ENCODE measurements at places on chromosomes 2 and 18.

DNA sequence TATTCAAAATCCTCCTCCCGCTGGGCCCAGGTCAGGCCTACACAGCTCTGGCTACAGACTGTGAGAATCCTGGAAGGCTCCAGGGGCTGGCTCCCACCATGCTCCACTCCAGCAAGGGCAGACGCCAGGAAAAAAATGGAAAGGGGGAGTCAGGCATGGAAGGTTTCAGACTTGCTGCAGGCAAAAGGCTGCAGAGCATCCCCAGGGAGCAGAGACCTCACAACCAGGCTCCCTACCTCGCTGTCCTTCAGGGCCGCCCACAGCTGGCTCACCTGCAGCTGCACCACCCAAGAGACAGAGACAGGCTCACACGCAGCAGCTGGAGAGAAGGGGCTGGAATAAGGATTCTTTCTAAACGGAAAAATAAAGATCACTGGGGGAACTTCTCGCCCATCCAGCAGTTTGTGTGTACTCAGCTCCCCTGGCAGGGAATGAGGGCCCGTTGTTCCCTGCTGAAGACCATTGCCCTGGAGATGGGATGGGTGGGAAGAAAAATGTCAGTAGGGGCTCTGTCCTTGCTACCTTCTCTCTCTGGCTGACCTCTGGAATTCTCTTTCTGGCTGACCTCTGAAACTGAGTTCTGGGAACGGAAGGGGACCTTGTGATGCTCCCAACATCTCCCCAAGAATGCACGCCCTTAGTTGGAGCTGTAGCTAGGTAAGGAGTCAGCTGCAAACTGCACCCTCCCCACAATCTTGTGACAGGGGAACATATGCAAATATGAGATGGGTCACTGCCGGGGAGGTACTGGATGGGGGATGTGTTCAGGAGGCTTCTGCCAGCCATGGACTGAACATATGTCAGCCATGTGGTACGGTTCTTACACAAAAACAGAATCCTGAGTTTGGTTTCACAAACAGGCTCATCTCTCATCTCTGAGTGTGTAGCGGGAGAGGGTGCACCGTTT lies 34.5 kb downstream of the BCL2 start:
- DNase-seq = no peak

DNA sequence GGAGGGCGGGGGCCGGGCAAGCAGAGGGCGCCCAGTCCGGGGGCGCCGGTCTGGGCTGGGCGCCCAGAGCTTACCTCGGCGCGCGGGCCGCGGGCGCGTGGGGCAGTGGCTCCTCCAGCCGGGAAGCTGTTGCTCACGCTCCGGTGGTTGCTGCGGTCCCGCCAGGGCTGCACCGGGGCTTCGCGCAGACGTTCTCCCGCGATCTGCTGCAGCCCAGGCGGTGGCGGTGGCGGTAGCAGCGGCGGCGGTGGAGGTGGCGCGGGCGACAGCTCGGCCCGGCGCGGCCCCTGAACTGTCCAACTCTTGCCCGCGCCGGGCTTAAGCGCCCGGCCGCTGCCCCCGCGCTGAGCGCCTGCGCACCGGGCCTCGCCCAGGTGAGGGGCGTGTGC lies 391 bp downstream of the ZNF385B start:
- no peak for DNase-seq

GRCh38 chr2:18558458-18558857 lies 2.0 kb downstream of the RDH14 start:
- DNase-seq = no peak

DNA sequence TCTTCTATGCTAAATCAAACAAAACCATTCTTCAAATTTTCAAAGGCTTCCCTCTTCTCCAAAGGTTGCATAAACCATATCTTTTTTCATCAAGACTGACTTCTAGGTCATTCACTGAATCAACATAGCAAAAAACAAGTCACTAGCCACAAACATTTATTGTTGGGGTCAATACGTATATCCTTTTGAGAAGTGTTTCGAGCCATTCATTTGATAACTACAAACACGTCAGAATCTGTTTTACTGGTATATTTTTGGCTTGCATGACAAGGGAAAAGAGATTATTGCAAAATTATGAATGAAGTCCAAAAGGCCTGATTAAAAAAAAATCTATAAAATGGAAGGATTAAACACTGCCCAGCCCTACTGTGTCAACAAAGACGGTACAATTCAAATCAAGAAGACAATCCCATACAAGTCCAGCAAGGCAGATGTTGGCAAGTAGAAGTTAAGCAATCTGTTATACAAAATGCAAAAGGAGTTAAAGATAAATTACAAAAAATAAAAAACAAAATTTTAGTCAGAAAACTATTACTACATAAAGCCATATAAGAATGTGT lies 222.4 kb downstream of the SRBD1 start:
- DNase-seq = no peak

- no peak for DNase-seq
Observed at GRCh38 chr18:76589866-76590265, 94.8 kb upstream of the ZNF516 start.

- no peak for DNase-seq
Observed at GRCh38 chr2:200422532-200423261, 87.2 kb downstream of the KCTD18 start.

- DNase-seq = peak; percentile 82
Observed at GRCh38 chr2:234290671-234291070, 206.2 kb downstream of the ARL4C start.

DNA sequence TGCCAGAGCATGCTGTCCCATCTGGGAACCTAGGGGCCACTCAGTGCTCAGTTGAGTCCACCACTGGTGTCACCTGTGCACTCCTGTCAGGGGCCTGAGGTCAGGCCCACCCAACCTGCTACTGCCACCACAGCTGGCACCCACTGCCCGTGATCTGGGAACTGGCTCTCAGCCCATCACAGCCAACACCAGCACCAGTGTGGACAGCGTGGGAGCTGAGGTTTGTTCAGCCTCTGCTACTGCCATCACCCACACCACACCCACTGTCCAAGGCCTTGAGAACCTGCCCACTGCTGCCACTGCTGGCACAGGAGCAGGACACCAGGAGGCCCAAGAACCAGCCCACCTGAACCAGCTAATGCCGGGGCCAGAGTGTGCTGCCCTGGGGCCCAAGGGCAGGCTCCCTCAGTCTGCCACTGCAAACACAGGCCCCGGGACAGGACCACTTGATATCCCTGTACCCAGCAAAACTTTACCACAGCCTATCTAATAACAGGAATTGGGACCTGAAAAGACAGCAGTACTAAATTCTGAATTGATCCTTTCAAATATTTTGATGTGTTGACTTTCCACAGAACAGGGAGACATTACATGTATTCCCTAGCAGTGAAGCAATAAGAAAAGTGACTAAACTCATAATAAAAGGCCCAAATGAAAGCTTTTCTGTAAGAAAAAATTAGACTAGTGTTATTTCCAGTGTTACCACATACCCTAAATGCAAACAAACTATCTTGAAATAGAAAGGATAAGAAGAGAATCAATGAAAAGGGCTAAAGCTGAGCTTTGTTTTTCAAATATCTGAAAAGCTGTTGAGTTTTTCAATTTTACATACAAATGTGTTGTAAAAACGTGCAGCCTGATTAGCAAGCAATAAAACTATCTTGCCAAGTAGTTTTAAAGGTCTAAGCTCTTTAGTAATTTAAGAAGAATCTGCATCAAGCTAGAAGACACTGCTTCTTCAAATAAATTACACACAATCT lies 640.7 kb downstream of the METTL4 start:
- no peak for DNase-seq

GRCh38 chr2:25050128-25050527 lies 8.3 kb downstream of the EFR3B start:
- DNase-seq = no peak

GRCh38 chr18:58871514-58872420 lies 7.1 kb downstream of the ZNF532 start:
- DNase-seq = no peak

- no peak for DNase-seq
Observed at GRCh38 chr2:121101093-121101715, 183.8 kb downstream of the TFCP2L1 start.

- no peak for DNase-seq
Observed at GRCh38 chr18:51234117-51235008, 36.9 kb upstream of the MEX3C start.
